ENCODE measurements at places on chromosomes 7 and 10.

- DNase-seq: no peak
These were observed 6.6 kb downstream of the FLNC start for GRCh38 chr7:128836729-128837348.

GRCh38 chr10:10193848-10194247 is 823.8 kb upstream of the CELF2 start:
- DNase-seq: no peak

DNA sequence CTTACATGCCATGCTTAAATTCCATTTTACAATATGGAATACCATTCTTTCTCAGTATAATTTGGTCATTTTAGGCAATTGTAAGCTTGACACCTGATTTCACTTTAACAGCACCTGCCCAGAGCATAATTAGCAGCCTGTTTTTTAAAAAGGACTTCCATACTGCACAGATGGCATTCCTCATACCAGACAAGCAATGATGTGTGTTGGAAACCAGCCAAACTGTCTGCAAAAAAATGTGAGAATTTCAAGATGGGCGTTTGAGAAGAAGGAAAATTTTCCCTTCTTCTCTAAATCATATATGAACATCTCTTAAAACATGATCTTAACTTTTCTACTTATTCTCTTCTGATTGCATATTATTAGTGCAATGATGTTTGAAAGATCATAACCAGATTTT is 40.4 kb upstream of the AGMO start:
- DNase-seq: no peak

GRCh38 chr10:36188080-36188453 is 546.0 kb upstream of the FZD8 start:
- DNase-seq: no peak

- no peak for DNase-seq
These were observed 213.6 kb upstream of the INHBA start for GRCh38 chr7:41916450-41916927.

DNA sequence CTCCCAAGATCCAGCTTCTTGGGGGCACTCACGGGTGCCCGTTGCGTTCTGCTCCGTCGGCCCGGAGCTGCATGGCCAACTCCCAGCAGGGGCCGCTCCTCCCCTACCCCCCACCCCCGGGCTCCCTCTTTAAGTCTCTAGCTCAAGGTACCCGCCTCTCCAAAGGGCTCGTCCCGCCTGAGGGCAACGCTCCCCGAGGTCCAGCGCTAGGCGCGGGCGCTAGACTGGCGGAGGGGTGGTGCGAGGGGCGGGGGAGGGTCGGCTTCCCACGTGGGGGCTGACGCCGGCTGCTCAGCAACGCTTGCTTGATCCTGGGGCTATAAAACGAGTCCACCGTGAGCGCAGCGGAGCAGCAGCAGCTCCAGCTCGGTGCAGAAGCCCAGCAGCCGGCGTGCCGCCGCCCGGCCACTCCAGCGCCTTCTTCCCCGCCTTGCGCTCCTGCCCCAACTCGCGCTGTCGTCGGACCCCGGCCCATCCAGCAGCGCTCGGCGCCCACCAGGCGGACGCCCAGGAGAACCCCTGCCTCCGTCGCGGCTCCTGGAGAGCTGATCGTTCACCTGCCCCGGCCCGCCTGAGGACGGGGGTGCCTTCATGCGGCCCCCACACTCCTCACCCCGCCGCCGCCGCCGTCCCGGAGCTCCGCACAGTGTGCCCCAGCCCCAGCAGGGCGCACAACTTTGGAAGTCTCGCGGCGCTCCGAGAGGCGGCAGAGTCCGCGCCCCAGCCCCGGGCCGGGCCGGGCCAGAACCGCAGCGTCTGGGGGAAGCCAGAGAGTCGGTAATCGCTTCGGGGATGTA is at the start of gene ADRA2A:
ADRA2A (plus strand) TSS at position 348 of the 797 bp plus-strand sequence. CDS start 968 bp downstream, outside the sequence.
- DNase-seq: no peak

Data from activated T-cell treated with anti-CD3 and anti-CD28 coated beads for 1 hour (primary cell).